ENCODE measurements at places on chromosomes 12 and 14. TPM values are rescaled to one million over a fixed set of nuclear protein-coding genes. Genes with fewer than 3 reads are reported as not detected.

COX8C gene
- total RNA-seq, result not detected

FOXG1 gene
- total RNA-seq, result not detected

KLRF1 gene
- not detected for total RNA-seq

DNA sequence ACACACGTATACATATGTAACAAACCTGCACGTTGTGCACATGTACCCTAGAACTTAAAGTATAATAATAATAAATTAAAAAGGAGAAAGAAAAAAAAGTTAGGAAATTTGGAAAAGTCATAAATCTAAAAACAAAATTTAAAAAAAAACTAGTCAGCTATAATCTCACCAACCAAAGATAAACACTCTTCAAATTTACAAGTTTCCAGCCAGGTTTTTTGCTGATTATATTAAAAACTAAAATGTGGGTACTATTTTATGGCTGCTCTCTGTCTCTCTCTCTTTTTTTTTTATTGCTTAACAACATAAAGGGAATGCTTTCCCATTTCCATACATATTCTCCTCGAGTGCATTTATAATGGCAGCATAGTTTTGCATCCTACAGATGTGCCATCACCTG lies 25.0 kb upstream of the RNASE3 start:
- DNase-seq, result no peak

Data from HCT116 (cell line).